ENCODE measurements at places on chromosomes 1 and 21.
A peak's percentile ranks its signal among the peaks of the same experiment; 100 is the strongest.

GRCh38 chr1:157369808-157370521 is 182.3 kb downstream of the FCRL5 start:
- peak; percentile 29 for DNase-seq

DNA sequence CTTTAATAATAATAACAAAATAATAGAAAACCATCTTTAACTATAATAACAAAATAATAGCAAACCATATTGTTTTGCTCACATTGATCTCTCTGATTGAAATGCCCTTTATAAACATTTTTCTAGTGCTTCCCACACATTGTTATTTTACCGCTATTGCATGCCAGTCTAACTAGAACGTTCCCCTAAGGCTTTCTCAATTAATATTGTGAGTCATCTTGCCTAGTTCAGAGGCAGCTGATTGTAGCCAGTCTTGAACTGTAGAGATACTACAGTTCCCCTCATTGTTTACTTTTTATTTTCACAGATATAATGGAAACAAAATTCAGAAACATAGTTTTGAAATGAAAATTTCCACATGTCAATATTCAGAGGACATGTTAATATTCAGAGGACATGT is 192.3 kb upstream of the ADGRL4 start:
- no peak for DNase-seq

DNA sequence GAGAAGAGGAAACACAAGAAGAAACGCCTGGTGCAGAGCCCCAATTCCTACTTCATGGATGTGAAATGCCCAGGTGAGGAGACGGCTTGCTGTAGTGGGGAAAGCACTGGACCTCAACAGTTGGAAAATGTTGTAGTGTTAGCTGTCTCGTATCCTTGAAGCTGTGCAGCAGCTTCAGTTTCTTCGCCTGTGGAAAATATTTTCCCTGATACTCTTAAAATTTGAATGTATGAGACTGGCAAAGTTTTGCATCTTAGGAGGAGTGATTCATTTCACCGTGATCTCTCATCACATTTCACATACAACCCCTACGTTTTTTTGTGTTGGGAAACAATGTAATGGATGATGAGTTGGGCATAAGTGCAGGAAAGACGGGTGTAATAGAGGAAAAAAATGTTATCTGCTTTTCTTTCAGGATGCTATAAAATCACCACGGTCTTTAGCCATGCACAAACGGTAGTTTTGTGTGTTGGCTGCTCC is 629 bp downstream of the RPS27 start:
- DNase-seq = peak; percentile 7

DNA sequence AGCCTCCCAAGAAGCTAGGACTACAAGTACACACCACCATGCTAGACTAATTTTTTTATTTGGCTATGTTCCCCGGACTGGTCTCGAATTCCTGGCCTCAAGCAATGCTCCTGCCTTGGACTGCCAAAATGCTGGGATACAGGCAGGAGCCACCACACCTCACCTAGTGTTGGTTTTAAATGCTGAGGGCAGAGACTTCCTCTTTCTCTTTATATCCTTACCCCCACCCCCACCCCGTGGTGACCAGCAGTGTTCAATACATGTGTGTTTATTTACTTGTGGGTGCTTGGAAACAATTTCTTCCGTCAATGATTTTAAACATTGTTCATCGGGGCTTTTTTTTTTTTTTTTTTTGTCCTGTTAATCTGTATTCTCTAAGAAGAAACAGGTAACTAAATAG is 158.9 kb downstream of the ZBTB18 start:
- DNase-seq = no peak

- peak; percentile 13 for DNase-seq
Observed at GRCh38 chr1:28056129-28056925, 32.1 kb downstream of the EYA3 start.

- DNase-seq = no peak
Observed at GRCh38 chr1:221921936-221922335, 180.0 kb upstream of the DUSP10 start.

- no peak for DNase-seq
Observed at GRCh38 chr21:15140321-15141019, 75.7 kb upstream of the NRIP1 start.

DNA sequence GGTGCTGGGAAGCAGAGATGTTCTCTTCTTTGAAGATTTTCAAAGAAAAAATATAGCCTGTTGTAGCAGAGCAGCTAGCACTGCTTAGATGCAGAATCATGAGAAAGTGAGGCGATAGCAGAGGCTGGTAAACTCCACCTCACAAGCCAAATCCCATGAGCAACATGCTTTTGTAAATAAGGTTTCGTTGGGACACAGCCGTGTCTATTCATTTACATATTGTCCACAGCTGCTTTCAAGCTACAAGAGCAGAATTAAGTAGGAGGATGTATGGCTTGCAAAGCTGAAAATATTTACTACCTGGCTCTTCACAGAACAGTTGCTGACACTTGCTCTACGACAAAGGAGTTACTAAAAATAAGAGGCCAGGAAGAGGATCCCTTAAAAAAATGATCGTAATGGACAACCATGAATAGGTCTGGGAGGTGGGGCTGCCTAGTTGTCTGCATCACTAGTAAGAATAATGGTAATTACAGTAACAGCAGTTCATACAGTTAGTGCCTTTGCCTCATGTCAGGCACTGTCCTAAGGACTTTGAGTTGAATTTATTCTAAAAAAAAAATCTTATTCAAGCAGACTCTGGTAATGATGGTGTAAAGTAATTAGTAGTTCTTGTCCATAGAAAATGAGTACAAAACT is 622.0 kb downstream of the KIF26B start:
- DNase-seq = no peak

- DNase-seq = no peak
Observed at GRCh38 chr21:37653201-37653600, 263.1 kb downstream of the KCNJ6 start.
